MV-4-11 (cell line): ENCODE measurements at places on chromosomes 4 and X.
A peak's percentile ranks its signal among the peaks of the same experiment; 100 is the strongest.

GRCh38 chr4:21879187-21879586 is 69.4 kb downstream of the KCNIP4 start:
- no peak for DNase-seq

DNA sequence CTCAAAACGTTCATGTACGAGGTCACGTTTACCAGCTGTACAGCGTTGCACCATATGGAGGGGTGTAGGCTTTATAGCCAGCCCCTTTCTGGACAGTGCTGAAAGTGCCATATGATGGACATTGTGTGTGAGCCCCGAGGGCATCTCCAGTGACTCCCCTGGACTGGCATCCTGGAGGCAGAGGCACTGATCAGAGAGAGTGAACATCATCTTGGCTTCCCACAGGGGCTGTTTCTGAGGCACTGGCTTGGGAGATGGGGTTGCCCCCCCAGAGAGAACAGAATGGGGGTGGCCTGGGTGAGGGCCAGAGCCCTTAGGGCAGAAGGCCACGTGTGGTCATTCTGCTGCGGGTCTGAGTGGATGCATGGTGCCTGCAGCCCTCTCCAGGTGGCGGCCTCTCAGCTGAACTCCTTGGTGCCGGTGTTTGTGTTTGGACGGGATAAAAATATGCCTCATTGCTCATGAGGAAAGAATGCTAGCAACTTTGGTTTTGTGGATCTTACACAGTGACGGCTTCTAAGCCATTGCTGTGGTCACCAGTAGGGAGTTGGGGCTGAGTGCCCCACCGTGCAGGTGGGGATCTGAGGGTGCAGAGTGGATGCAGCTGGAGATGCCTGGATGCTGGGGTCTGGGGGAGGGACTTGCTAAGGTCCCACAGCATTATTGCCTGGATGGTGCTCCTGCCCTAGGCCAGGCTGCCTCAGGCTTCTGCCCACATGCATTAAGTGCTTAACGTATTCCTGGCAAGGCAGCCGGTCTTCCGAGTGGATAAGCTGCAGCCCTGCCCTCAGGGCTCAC is 3.4 kb downstream of the WFS1 start:
- DNase-seq = no peak

DNA sequence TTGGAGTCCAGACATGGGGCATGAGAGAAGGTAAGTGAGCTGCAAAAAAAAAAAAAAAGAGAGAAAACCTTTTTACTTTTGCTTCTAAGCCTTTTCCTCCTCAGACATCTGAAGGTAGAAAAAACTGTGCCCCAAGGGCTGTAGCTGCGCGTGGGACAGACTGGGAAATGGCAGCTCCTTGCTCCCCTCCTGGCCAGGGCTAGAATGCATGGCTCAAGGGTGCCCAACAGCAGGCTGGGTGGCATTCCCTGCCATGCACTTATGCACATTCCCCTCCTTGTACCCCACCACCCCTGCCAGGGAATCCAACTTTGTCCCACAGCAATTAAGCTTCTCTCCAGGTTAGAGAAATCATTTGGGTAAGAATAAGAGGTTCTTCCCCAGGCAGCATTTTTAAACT is 421.2 kb downstream of the TRAM1L1 start:
- no peak for DNase-seq

DNA sequence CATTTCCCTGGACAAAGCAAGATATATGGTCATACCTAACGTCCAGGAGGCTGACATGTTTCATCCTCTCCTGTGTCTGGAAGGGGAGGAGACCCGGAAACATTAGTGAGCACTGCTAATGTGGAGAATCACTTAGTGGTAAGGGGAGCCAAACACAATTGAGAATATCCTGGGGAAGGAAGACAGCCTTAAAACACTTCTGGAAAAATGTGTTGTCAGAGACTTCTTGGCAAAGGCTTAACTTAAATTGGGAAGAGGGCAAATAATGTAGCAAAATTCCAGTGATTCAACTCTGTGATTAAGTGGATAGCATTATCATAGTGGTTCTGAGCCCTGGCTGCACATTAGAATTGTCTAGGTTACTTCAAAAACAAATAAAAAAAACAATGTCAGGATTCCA is 39.5 kb downstream of the SPARCL1 start:
- no peak for DNase-seq

DNA sequence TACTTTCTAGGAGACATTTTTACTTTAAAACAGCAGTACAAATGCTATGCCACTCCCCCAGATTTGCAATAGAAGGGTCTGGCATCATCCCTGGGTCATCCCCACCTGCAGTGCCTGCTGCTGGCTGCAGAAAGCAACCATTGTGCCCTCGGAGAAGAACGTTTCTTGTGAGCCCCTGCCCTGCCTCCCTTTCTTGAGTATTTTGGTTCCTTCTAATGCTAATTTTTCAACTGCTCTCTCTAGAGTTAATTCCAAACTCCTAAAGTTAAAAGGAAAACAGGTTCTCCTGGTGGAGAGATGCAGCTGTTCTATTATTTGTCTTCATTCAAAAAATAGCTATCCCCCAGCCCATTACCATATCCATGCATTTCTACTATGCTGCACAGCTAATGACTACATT is 107.1 kb downstream of the IDS start:
- DNase-seq = no peak

- DNase-seq = no peak
Observed at GRCh38 chr4:83646538-83647239, 110.8 kb downstream of the GPAT3 start.

GRCh38 chrX:145549496-145549895 is 268.1 kb upstream of the SLITRK2 start:
- no peak for DNase-seq

DNA sequence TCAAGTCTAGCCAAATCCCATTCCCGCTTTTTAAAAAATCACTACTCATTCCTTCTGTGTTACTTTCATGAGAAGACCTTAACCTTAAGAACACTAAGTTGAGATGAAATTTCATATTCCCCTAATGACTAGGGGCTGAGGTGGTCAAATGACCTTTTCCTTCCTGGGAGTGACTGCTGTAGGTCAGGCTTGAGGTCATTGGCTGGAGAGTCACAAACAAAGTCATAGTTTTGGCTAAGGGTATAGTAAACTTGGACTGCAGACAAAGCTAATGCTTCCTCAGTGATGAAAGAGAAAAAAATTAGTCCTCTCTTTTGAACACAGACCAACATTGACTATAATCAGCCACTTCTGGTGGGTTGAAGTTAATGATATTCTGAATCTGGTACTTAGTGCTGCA is 16.0 kb upstream of the FGF2 start:
- no peak for DNase-seq

- DNase-seq = peak; percentile 25
Observed at GRCh38 chr4:89283226-89284009, 24.2 kb downstream of the GPRIN3 start.

DNA sequence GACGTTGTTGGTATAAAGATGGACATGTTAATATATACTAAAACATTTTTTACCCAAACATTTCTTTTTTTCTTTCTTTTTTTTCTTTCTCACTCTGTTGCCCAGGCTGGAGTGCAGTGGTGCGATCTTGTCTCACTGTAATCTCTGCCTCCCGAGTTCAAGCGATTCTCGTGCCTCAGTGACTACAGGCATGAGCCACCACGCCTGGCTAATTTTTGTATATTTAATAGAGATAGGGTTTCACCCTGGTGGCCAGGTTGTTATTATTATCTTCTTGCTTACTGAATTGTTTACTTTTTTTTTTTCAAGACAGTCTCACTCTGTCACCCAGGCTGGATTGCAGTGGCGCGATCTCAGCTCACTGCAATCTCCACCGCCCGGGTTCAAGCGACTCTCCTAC is 68.8 kb downstream of the HOPX start:
- no peak for DNase-seq

GRCh38 chr4:178240891-178241290 is 798.7 kb upstream of the AGA start:
- DNase-seq = no peak

DNA sequence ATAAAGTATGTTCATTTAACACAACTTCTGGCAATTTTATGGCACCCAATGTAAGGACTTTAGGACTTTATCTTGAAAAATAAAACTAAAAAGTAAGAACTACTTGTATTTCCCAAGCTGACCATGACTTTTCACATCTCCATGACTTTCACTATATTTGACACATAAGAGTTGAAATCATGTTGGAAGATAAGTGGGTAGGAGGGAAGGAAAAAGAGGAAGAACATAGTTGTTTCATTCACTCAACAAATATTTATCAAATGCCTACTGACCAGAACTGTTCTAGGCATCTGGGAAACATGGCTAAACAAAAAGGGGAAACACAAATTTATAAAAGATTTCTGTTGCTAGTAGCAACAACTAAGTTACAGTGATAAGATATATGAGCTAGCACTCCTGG is 16.0 kb downstream of the SCLT1 start:
- DNase-seq = peak; percentile 39

DNA sequence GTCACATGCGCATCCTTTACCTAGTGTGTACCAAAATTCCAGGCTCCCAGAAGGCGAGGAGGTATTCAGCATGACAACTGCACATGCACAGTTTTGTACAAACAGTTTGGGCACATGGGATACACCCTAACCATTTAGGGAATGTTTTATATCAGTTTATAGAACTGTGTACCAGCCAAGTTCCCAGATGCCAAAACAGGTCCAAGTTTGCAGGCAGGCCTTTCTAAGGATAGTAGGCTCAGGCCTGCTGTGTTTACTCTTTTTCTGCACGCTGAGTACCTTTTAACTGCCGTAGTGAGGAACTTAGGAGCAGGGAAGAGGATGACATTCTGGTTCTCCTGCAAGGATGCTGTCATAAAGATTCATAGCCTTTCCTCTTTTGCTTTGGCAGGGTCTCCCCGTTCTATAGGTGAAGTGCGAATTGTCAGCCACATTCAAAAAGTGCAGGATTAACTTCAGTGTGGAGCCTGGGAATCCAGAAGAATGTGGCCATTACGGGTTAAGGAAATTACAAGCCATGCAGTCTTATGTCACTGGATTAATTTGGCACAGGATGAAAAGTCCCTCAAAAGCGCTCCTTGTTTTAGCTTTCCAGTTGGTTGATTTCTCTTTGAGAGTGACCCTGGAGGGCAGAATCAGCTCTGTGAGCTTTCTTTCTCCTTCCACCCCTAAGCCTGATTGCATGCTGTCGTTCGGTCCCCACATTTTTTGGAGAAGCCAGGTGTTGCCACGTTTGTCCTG is 259.8 kb downstream of the ARHGAP10 start:
- DNase-seq = no peak

DNA sequence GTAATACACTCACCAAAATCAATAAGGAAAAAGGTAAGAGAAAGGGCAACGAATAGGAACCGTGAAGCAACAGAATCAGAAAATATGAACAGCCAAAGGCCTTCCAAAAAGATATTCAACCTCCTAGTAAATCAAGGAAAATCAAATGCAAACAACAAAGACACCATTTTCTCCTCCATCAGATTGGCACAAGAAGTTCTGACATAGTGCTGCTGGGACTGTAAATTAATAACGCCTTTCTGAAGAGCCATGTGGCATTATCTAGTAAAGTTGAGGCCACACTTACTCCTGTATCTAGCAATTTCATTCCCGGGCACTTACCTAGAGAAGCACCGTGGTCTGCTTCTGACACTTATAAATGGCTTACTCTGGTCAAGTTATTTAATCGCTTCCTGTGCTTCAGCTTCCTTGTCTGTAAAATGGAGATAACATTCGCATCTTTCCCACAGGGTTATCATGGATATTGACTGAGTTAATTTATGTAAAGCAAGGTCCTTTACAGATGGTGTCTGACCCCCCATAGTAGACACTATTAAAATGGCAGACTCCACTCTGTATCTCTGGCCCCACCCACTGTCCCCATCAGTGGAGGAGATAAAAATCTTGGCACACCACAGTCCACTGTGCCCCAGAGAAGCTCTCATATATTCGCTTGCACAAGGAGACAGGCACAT is 20.5 kb upstream of the ENPP6 start:
- no peak for DNase-seq

DNA sequence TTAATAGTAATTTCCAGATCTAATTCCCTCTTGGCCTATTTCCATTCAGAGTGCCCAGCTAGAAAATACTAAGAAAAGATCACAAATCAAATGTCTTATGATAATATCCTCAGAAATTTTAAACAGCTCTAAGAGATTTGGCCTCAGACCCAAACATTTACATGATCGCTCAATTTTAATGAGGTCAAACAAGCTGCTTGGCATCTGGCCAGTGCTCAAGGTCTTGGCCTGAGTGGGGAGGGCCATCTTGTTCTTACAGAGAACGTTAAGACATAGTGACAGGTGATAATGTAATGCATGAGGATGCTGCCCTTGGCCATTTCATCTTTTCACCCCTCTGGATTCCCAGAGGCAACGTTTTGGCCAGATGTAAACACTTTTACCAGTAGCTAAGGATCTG is 159.2 kb upstream of the SLC7A11 start:
- no peak for DNase-seq

DNA sequence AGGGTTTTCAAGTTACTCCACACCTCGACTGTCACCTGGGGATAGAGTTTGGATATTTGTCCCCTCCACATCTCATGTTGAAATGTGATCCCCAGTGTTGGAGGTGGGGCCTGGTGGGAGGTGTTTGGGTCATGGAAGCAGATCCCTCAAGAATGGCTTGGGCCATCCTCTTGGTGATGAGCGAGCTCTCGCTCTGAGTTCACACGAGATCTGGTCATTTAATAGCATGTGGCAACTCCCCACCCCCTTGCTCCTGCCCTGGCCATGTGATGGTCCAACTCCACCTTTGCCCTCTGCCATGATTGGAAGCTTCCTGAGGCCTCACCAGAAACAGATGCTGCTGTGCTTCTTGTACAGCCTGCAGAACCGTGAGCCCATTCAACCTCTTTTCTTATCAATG is 8.3 kb downstream of the CTAG1A start:
- DNase-seq = no peak

- no peak for DNase-seq
Observed at GRCh38 chr4:12965334-12965733, 518.8 kb downstream of the RAB28 start.
